ENCODE measurements at places on chromosomes 6 and 20.

DNA sequence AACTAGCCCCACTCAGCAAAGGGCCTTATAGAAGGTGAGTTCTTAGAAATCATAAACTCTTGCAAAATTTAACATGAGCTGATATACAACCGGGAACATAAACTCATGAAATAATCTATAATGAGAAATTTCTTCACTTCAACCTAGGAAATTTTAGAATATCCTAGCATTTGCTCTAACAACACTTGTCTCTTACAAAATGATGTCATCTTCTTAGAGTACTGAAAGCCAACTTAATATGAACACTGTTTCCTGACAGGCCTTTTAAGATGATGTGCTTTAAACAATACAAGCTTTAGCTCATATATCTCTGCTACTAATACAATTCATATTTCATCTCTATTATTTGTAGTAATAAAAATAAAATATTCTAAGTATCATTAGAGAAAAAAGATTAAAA, 932 bp downstream of the PACRG start:
- DNase-seq: no peak

GRCh38 chr6:48986845-48987244, 476.2 kb downstream of the MMUT start:
- no peak for DNase-seq

- DNase-seq: no peak
Measured at GRCh38 chr6:3913958-3914337, 64.8 kb downstream of the FAM50B start.

- DNase-seq: peak; percentile 30
Measured at GRCh38 chr6:98944598-98945081, 3.1 kb downstream of the FBXL4 start.

DNA sequence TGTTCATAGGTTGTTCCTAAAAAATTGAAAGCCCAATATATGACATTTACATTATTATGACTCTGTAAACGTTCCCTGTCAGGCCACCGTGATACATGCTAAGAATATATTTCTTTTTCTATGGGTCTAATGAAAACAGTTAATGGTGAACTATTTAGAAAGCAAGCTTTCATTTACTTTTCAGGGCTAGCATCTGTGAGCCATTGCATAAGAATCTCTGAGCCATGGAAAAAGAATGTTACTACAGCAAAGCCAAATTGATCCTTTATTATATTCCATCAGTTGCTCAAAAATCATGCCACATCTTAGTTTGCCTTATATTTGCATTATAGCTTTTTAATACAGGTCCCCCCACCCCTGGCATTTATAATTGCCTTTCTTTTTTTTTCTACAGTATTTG, 275.5 kb downstream of the ZFAND3 start:
- no peak for DNase-seq

GRCh38 chr6:23013776-23014175, 444.4 kb downstream of the HDGFL1 start:
- no peak for DNase-seq

GRCh38 chr6:5294392-5295211, 33.3 kb downstream of the FARS2 start:
- no peak for DNase-seq

DNA sequence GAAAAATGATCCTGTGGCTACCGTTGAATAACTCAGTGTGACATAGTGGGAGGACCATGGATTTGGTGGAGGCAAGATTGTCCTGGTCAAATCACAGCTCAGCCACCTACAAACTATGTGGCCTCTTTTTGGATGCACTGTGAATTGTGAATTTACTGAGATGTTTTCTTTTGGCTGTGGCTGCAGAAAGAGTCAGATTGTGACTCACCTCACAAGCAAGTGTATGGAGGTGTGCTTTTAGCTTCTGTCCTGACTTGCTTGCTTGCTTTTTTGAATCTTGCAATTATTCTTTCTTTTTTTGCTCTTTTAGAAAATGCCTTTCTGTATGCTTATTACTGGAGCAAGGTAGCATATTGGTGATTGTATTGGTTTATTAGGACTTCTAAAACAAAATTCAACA, 122.9 kb upstream of the FOXO3 start:
- DNase-seq: no peak

DNA sequence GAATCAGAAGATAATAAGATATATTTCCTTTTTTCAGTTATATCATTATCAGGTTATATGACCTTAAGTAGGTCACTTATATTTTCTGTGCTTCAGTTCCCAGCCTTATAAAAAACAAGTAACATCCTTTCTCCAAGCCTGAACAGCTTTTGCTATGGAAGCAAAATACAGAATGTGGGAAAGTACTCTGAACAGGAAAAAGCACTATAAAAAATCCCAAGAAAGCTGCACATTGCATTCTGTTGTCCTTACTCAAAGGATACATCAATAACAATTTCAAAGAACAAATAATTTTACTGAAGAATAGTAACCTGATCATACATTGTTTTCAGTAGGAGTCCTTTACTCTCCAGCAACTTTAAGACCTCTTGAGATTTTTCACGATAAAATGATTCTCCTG, 56.4 kb downstream of the SLC35A1 start:
- DNase-seq: no peak
